ENCODE measurements at places on chromosomes 7 and 10.

DNA sequence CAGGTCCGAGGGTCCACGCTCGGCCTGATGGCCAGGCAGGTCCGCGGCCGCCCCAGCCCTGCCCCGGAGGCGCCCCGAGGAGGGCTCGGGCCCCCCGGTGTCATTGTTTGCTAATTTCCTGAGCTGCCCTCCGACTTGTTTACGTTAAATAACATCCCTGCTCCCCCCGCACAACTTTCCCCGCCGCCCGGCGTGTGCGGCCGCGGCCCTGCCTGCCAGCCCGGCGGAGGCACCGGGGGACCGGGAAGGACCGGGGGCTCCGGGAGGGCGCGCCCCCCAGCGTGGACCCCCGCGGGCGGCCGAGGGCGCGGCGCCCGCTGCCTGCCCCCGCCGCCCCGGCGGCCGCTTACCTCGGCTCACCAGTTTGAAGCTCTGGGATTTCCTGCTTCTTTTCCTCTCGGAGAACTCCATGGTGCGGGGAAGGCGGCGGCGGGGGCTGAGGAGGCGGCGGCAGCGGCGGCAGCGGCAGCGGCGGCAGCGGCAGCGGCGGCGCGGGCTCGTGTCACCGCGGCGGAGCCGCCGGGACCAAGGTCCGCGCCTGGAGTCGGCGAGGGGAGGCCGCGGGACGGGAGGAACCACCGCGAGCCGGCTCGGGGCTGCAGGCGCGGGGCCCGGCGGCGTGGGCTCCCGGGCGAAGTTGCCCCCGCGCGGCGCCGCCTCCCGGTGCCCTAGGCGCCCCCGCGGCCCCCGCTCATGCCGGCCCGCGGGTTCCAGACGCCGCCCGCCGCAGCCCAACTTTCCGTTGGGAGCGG is 515 bp downstream of the BEND7 start:
- no peak for DNase-seq

DNA sequence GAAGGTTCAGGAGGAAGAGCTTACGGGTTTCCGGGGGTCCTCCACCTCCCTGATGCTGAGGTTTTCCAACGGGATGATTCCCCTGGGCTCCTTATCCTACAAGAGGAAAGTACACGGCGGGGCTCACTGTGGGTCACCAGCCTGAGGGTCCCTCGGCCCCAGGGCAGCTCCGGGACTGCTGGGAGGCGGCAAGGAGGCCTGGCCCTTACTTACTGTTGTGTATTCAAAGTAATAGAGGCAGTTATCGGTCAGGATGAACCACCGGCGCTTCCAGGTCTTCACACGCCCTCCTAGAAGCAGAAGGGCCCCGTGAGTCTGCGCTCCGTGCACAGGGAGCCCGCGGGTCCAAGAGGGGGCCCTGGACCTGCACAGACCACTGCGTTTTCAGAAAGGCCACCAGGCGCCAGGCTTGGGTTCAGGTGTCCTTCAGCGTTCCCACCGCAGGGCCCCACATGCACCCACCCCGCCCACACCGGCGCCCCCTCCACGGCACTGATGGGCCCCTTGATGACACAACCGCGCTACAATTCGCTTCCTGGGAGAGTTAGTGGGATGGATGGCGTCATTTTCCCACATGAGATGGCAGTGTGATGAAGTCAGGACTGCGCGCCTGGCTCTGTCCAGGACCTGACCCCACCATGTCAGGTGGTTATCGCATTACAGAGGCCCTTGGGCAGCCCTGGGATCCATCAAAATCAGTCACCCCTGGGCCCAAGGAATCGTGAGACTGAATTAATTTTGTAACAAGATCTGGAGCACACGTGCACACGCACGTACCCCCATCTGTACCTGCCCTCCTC is 106.7 kb downstream of the CYTH3 start:
- DNase-seq = no peak

DNA sequence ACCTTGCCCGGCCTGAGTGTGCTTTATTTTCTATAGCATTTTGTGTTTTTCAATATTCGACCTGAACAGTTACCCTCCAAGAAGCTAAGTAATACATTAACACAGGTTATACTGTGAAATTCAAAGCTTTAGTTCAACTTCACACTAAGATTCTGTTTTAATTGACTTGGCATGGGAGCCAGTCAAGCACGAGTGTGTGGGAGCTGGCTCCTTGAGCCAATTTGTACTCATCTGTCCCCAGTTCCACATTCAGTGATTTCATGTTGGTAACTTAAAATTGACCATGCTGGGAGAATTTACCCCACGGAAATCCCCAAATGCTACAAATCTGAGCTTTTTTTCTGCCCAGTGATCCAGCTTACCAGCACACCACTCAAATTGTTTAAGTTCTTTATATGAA is 20.3 kb downstream of the TSPAN12 start:
- DNase-seq = no peak

GRCh38 chr7:137953043-137953664 is 48.7 kb downstream of the CREB3L2 start:
- no peak for DNase-seq

GRCh38 chr10:47181052-47181849 is 118.7 kb upstream of the GDF10 start:
- no peak for DNase-seq

DNA sequence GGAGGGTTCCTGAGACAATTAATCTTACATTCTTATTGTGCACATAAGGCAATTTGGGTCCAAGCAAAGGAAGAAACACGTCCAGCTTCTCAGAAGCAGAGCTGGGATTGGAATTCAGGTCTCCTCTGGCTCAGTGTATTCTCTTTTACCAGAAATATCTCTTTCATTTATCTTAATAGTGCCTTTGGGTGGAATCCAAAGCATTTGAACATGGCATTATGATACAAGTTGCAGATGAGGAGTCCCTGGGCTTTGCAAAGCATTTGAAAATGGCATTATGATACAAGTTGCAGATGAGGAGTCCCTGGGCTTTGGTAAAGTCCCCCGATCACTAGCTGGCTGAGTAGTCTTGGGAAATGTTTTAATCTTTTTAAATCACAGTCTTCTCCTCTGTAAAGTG is 30.0 kb upstream of the PTN start:
- no peak for DNase-seq

DNA sequence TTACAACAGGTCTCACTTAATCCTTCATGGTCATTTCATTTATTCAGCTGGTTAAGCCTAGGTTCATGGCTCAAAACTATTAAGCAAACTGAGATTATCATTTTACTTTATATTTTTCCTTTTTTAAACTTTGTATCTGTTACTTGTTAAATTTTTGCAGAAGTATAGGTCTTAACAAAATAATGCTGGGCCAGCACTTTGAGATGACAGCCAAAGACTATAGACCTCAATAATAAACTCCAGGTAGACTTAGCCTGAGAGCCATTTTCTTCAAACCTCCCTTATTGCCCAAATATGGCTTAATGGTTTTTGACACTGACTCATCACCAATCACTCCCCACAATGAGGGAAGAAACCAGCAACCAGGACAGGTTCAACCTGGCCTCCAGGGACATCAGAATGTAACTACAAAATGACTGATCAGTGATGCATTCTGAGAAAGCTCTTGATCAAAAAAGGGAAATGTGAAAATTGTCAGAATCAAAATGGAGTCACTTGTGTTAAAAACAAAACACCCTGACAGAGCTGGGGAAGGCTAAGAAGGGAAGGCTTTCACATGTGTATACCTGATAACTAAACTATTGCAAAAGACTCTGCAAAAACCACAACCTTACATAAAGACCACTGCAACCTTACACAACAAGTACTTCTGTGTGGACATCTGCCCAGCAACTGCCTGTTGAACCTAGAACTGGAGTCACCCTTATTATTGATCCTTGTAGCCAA is 2.1 kb upstream of the CCDC126 start:
- DNase-seq = peak; percentile 19

- DNase-seq = no peak
Measured at GRCh38 chr10:14389981-14390590, 59.4 kb upstream of the FRMD4A start.

DNA sequence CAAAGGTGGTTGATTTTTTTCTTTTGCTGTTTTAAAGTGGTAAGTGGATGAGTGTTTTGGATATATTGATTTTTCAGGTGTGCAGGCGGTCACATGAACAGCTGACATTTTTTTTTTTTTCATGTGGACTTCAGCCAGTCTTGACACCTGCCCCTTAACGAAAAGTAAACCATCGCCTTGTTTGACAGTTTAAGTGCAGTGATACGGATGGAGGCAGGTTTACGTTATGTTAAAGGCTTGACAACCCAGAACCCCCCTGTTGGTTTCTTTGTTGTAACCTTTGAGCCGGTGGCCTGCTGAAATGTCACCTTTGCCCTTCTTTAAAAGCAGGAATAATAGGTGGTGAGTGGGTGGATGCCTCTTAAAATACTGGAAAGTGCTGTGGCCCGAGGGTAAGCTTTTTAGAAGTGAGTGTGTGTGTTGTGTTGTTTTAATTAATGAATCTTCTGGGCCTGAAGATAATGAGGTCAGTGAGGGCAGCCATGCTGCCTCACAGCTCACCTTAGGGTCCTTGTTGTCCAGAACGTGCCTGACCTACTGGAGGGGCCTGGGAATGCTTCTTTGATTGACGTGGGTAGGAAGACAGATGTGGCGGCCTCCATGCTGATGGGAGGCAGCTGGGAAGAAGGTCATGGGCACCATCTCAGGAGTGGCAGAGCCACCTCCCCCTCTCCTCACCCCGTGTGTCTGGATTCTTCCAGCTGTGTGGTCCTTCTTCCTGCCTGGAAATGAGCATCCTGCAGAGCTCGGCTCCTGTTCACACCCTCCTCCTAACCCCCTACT is 69.8 kb downstream of the TCF7L2 start:
- DNase-seq = no peak

DNA sequence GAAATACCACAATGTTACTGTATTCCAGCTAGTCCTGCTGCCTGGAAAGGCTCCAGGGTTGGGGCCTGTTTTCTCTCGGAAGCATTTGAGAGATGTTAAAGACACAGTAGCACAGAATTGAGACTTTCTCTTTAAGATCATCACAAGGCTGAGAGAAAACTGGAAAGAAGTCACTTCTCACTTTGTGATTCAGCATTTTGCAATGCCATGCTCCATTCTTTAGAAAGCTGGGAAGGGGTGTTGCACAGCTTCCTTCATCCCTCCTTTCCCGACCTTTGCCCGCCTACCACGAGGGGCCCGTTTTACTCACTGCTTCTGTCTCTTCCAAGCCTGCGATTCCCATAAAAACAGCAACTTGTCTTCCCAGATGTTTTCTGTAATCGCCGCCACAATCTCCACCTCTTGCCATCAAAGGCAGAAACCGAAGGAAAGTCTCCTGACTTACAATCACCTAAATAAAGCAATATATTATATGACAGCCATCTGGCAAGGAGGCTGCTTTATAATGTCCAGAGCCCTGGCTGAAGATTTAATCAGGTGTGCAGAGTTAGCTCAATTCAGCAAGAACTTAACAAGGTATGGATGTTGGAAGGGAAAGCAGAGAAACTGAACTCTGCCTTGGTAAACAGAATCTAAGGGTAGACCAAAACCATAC is 18.9 kb downstream of the NOD1 start:
- DNase-seq = no peak

DNA sequence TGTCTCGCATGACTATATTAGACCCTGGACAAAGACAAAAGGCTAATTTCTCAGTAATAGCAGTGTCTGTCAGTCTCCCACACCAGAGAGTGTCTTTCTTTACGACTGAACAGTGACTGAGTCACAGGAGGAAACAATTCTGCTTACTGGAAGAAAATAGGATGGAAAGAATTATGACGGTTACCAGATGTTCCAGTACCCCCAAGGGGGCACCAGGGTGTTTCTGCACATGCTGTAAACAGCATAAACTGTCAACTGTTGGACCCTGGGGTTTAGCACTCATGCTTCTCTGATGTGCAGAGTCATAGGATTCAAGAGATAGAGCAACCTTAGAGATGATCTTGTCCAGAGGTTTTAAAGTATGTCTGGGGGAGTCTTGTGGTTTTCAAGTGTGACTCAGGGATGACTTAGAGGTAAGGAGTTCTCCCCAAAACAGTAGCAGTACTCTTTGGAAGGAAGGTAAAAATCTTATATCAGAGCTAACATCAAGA is 291.7 kb downstream of the THSD7A start:
- DNase-seq = no peak

- DNase-seq = no peak
Measured at GRCh38 chr7:133618970-133619369, 366.1 kb downstream of the EXOC4 start.

Data from stimulated activated CD4-positive, alpha-beta T cell treated with anti-CD3 and anti-CD28 coated beads, TNF-alpha, amount 100 ng/mL, for 24 hours (primary cell).